ENCODE measurements at places on chromosomes 5 and 9. TPM values are rescaled to one million over a fixed set of nuclear protein-coding genes. Genes with fewer than 3 reads are reported as not detected.

Gene GPR150
- 0.25 TPM for total RNA-seq

Gene PLK2
- 50.8 TPM for total RNA-seq

Gene PCDHB6
- total RNA-seq = 0.64 TPM

DNA sequence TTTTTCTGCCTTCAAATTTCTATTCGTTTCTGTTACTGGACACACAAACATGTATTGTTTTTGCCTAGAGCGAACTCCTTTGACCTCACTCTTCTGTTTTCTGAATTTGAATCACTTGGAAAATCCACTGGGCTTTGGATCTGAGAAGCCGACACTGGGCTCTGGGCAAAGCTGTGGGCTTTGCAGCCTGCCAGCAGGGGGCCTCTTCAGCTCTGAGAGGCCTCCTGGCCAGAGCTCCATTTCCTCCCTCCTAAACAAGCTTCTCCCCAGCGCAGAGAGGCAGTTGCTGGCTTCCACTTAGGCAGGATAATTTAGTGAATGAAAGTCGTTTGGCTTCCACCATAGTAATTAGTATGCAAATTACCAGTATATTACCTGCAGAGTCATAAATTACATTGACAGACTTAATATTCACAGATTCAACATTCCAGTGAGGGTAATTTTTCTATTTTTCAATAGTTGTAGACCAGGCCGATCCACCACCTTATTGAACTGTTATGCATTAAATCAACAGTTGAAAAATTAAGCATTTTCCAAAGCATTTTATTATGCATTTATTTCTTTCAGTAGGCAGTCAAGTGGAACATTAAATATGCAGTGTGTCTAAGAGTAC, 104.0 kb upstream of the ZNF366 start:
- peak; percentile 90 for DNase-seq

DNA sequence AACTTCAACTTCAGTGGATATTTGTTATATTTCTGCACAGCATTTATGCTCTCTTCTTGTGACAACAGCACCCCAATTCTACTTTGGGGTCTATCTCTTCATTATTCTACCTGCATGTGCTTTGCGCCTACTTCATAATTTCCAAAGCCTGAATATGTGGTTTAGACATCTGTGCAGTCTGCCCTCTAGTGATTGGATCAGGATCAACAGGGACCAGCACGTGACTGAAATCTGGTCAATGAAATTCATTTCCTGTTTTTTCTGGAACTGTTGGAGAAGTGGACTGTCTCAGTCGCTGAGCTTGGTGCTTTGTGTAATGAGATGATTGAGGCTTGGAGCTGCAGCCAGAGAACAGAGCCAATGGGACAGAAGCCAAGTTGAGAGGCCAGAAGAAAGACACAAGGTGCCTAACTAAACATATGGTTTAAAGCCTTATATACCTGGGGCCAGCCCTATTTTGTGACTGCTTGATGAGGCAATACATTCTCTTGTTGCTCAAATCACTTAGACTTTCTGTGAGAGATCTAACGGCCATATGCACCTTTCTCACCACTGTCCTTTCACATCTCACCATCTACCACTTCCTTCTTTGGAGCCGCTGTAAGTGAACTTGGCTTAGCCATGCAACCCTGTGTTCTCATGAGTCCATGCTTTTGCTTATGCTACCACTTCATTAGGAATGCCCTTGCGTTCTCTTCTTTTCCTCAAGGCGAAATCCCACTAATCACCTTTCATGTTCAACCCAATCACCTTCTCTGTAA, 68.8 kb upstream of the PPP2R2B start:
- no peak for DNase-seq

- no peak for DNase-seq
These were observed 143.7 kb downstream of the ACER2 start for GRCh38 chr9:19552282-19553105.

DNA sequence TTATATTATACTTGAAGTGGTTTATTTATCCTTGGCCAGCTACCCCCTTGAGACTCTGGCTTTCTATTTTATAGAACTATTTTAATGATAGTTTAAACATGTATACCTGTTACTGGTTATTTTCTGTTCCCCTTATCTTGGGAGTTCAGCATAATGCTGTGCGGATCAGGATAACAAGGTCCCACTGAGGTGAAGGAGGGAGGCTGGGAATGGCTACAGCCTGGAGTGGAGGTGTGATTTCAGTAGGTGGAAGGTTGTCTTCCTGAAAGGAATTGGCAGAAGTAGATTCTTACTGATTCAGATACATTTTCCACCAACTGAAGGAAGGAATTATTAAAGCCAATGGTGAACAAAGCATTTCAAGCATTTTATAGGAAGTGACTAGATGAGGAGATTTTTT, 38.9 kb downstream of the PAM start:
- DNase-seq = no peak

DNA sequence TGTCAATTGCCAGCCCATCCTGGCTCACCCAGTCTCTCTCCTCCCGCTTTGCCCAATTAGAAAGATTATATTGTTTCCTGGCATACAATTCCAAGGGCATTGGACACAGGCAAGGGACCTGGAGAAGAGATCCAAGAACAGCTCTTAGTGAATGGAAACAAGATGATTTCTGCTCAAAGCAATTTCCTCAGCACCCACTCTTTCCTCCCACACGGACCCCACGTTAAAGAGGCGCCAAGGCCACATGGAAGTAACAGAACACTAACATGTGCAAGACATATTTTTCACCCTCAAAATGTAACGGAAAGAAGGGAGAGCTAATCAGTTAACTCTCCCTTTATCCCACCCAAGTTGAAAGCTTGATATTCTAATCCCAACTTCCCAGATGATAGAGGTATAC, 111.2 kb downstream of the LHFPL2 start:
- DNase-seq = no peak

DNA sequence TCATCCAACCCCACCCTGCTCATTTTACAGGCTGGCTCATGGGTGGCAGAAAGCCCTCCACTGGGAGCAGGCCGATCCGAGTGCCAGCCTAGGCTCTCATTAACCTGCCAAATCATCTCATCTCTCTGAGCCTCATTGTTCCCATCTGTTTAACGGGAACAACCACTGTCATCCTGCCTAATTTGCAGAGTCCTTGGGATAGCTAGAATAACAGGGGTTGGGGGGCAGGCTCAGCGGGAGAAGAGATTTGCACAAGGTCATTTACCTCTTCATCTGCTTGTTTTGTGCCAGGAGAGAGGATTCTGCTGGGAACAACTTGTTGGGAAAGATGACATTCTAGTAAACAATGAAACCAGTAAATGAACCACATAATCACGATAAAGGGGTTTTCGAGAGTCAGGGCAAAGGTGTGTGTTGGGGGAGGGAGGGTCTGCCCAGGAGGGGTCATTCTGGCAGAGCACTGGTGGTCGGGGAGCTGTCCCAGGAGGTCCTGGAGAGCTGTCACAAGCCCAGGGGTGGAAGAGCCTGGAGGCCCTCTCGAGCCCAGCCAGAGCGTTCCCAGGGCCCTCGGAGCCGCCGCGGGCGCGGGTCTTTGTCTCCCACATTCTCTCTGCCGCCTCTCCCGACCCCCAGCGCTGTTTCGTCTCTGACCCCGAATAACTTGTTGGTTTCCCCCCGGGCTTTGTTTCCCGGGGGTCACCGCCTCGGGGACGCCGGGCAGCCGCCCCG, 22.8 kb upstream of the NDST1 start:
- DNase-seq = no peak

GRCh38 chr5:134053840-134054338, 49.1 kb upstream of the VDAC1 start:
- DNase-seq = no peak

GRCh38 chr9:2420543-2420942, 201.0 kb upstream of the VLDLR start:
- no peak for DNase-seq

- DNase-seq = peak; percentile 86
These were observed 1.3 kb downstream of the UBE2R2 start for GRCh38 chr9:33818167-33818846.

DNA sequence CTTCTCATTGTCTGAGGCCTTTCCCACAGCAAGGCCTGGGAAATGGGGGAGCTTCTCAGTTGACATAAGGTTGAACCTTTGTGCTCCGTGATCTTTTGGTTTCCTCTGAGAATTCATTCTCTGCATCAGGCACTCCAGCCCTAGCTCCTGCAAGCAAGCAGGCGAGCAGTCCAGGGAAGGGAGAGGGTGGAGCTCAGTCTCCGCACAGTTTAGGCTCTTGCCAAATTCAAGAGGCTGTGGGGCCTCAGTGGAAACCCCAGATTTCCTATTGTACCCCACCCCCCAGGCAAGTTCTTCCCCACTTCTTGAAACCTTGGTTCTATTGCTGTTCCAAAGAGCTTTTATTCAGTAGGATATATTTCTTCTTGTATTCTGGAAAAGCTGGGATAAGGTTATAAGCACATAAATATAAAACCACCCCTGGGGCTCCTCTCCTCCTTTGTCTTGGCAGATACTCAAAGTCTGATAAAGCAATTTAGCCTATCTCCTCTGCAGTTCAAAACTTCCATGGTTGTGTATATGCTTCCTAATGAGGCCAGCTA, 147.2 kb downstream of the PDZD2 start:
- no peak for DNase-seq

GRCh38 chr9:82546136-82546535, 516.8 kb downstream of the RASEF start:
- DNase-seq = no peak
